Fibroblast of skin of left quadriceps (primary cell): ENCODE measurements at places on chromosomes 4 and X.

DNA sequence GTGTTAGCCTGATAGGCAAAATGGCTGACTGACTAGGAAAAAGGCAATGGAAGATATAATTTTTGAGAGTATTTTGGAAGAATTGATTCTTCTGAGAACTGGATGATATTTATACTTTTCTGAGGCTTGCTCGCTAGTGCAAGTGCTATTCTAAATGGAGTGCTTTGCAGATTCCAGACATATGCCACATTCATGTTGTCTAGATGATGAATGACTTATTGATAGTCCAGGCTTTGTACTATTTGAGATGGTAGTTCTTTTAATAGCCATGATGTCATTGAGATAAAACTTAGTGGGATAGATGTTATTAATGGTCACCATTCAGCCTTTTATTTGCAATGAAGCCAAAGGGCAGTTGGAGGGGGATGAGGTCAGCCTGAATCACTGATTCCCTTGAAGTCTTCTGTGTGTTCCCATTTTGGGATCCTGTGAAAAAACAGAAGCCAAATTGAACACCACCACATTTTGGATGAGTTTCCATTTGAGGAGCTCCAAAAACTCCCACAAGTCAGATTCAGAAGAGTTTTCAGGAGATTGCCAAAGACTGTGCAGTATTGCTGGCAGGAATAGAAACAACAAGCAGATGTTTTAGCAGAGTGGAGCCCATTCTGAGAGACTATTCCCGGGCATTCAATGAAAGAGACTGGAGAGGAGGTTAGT lies 184.1 kb downstream of the IL1RAPL2 start:
- no peak for DNase-seq

- DNase-seq = no peak
Measured at GRCh38 chr4:175385797-175386196, 426.3 kb downstream of the GPM6A start.

DNA sequence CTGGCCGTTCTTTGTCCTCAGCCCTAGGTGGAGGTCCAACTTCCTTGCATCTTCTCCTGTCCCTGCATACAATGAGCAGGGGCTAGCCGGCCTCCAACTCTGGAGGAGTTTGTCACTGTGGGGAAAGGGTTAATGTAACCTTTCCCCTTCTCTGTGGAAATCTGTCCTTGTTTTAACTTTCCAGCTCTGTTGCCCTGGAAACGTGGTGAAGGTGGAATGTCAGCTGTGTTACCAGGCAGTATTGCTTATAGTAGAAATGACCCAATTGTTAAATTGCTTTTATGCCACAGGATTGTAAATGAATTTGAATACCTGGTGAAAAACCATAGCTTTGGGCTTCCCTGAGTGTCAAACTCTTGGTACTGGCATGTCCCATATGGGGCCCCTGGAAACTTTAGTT lies 131.6 kb upstream of the SCML1 start:
- no peak for DNase-seq

GRCh38 chr4:163967263-163967662 lies 472.8 kb downstream of the TMA16 start:
- DNase-seq = no peak

- peak; percentile 45 for DNase-seq
Measured at GRCh38 chrX:129523079-129523911, at the start of gene SMARCA1. Gene SMARCA1 (minus strand): TSS chrX:129523490. CDS start chrX:129523370, 120 bp downstream.

DNA sequence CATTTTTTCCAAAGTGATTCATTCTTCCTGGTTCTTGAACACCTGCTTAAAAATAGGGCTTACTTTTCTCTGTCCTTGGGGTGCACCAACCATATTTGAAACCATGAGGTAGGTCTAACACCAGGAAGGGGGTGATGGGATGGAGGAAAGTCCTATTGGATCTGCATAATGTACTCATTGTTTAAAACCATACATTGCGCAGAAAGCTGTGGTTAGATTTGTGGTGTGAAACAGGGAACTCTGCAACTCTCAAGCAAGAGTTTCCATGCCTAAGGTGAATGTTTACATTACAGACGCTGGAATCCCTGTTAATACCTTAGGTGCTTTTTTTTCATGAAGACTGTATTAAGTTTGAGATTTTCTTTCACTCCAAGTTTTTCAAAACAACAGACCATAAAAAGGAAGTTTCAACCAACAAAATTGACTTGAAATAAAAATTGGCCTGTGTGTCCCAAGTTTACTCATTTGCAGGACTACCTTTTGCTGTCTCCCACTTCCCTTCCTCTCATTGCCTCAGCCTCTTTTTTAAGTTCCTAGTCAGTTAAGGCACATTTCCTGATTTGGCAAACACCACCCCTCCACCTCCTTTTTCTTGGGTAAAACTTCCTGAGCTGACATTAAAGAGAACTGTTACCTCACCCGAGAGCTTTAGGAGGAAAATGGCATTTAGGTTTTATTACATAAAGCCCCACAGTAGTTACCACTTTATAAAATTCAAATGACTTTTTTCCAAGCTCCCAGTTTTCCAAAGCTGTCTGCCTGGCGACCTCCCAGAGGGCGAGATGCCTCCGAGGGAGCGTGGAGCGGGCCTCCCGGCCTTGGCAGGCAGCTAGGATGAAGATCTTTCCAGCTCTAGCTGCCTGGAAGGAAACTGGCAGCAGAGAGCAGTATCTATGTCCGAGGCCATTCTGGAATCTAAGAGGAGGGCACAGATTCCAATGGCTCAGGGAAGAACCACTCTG lies 47.9 kb upstream of the RBPJ start:
- DNase-seq = no peak

DNA sequence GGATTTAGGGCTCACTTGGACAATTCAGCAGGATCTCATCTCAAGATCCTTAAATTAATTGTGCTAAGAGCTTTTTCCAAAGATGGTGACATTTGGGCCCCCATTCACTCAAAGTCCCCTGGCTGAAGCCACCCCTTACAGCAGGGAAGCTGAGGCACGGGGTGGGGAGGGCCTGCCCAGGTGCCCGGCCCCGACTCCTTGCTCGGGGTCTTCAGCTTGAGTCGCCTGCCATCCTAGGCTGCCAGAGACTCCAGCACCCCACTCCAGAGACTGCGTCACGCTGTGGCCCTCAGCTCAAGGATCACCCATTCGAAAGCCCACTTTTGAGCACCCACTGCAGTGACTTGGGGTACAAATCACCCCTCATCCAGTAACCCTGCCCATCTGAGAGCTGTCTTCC lies 39.2 kb upstream of the GPR78 start:
- no peak for DNase-seq

GRCh38 chr4:26028793-26029567 lies 115.0 kb downstream of the SMIM20 start:
- DNase-seq = no peak

DNA sequence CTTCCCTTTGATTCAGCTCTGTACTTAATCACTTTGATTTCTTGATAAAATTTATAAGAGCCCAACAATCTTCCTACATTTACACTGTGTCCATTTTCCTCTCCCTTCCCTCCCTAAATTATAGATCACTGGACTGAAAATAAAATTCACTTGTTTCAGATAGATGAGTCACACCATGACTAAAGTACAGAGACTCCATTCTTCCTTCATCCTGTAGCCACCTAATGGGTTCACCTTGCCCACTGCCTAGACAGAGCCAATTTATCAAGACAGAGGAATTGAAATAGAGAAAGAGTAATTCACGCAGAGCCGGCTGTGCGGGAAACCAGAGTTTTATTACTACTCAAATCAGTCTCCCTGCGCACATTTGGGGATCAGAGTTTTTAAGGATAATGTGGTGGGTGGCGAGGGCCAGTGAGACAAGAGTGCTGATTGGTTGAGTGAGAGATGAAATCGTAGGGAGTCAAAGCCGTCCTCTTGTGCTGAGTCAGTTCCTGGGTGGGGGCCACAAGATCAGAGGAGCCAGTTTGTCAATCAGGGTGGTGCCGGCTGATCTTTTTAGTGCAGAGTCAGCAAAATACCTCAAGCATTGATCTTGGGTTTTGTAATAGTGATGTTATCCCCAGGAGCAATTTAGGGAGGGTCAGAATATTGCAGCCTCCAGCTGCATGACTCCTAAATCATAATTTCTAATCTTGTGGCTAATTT lies 71.3 kb upstream of the MED14 start:
- DNase-seq = no peak

GRCh38 chr4:140156529-140157171 lies 2.7 kb upstream of the MAML3 start:
- no peak for DNase-seq

GRCh38 chr4:186727977-186728519 lies 4.4 kb upstream of the FAT1 start:
- no peak for DNase-seq

- DNase-seq = no peak
Measured at GRCh38 chr4:17562157-17562556, 14.8 kb upstream of the LAP3 start.

DNA sequence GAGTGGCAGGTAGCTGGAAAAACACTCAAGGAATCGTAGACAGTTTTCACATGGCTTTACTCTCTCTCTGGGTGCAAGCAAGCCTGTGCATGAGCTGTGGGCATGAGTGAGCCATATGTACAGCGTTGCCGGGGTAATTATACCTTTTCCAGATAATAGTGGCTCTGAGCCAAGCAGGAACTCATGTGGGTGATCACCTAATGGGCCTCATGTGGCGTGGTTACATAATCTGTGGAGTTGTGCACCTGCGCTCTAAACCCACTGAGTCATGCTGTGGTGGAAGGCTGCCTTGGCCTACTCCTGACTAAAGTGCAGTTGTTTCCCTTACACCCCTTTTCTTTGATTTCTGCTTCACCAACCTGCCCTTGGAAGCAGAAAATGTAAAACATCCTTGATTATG lies 1564.5 kb upstream of the PCDH10 start:
- no peak for DNase-seq

DNA sequence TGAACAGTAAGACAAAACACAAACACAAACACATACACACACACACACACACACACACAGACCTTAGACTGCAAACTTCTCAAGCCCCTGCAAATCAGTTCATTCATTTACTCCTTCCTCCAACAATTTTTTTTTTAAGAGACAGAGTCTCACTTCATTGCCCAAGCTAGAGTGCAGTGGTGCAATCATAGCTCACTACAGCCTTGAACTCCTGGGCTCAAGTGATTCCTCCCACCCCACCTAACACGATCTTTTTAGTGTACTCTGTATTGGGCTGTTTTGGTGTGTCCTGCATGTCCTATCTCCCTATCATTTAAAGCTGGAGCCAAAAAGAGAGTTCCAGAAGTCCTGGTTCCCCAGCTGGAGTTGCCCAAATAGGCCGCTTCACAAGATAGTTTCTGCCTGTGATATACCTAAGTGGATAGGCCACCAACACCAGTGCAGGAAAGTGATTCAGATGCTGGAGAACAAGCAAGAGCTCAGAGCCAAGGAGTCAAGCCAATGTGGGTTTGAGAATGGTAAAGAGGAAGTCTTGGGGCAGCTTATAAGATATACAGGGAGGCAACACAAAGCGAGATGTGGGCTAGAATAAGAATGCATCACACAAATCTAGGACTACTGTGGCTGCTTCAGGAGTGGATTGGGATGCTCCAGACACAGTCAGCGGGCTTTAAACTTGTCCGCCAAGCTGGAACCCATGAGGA lies 85.4 kb upstream of the RAPGEF2 start:
- DNase-seq = no peak

DNA sequence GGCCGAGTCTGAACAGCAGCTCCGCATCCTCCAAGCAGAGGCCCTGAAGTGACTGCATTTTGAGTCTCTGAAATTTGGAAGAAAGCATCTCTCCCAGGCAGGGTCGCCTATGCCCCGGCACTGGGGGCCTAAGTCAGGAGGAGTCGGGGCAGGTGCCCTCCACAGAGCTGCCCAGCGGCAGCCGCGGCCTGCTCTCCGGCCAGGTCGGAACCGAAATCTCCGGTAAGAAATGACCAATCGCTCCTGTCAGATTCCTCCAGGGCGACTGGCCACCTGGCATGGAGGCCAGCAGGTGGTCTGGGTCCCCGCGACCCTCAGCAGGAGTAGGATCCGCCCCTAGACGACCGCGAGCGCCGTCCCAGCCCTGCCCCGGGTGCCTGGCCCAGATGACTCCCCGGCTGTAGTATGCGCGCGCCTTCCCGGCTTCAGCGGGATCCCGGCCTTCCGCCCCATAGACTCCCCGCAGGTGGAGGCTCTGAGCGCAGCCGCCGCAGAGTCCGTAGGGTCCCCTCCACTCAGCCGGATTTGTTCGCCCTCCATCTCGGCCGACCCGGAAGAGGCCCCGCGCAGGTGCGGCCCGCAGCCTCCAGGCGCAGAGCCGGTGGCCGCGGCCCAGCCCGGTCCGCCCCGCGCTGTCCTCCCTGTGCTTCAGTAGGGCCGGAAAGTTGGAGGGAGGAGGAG lies 1.5 kb downstream of the NKX1-1 start:
- DNase-seq = no peak

GRCh38 chr4:96326846-96327245 lies 487.0 kb downstream of the PDHA2 start:
- DNase-seq = no peak

DNA sequence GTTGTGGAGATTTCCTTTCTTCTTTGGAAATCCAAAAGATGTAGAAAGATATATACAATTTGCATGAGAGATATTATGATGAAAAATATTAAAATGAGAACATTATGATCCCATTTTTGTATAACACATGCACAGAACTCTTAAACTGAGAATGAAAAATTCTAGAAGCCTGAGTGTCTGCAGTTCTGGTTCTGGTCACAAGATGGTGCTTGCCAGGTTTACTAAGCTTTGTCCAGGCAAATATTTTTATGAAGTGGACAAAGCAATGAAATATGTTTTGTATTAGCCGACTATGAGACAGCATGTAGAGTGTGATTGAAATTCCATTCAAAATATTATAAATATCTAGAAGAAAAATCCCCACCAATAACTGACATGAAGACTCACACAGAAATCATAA lies 2.2 kb downstream of the PWWP3B start:
- no peak for DNase-seq

DNA sequence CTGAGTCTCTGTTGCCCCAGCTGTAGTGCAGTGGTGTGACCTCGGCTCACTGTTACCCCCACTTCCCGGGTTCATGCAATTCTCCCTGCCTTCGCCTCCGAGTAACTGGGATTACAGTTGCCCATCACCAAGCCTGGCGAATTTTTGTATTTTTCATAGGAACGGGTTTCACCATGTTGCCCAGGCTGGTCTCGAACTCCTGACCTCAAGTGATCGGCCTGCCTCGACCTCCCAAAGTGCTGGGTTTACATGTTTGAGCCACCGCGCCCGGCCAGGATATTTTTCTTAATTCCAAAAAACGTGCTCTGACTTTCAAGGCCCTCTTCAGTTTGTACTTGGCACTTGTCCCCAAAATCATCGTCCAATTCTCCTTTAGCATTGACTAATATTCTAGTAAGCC lies 129.2 kb upstream of the EPHA5 start:
- no peak for DNase-seq

- no peak for DNase-seq
Measured at GRCh38 chrX:69066966-69067525, 98.2 kb downstream of the PJA1 start.

GRCh38 chrX:19742826-19743225 lies 144.6 kb downstream of the SH3KBP1 start:
- DNase-seq = no peak

- no peak for DNase-seq
Measured at GRCh38 chr4:7389101-7389701, 45.5 kb downstream of the PSAPL1 start.

GRCh38 chr4:181822005-181822375 lies 421.2 kb upstream of the TENM3 start:
- DNase-seq = no peak
